ENCODE measurements at places on chromosomes 11 and 22.

DNA sequence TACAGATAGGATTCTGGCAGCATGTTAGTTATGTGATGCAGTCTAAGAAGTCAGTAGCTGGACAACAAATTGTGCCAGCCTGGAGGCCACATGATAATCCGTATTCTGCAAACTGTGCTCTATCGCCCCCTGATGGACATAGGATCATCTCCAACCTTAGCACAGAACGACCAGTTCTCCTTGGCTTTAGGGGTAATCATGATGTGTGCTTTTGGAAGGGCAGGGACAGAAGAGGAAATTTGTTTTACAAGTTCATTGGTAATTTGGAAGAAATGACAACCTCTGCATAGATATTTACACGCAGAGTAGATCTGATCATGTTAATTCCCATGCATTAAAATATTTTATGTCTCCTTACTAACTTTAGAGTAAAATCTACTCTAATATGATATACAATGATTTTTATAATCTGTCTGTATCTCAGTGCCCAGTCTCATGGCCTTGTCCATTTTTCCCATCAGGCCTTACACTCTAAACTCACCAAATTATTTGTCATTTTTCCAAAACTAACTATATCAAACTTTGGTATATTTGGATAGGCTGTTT is 12.1 kb downstream of the OR10D3 start:
- peak; percentile 72 for DNase-seq

- DNase-seq: no peak
These were observed 14.2 kb upstream of the CSRP3 start for GRCh38 chr11:19216021-19216420.

GRCh38 chr11:126343051-126343450 is 12.4 kb upstream of the ST3GAL4 start:
- DNase-seq: no peak

GRCh38 chr11:123580137-123580536 is 74.3 kb downstream of the SCN3B start:
- no peak for DNase-seq

- DNase-seq: no peak
These were observed 83.3 kb downstream of the TRMU start for GRCh38 chr22:46418827-46419226.

DNA sequence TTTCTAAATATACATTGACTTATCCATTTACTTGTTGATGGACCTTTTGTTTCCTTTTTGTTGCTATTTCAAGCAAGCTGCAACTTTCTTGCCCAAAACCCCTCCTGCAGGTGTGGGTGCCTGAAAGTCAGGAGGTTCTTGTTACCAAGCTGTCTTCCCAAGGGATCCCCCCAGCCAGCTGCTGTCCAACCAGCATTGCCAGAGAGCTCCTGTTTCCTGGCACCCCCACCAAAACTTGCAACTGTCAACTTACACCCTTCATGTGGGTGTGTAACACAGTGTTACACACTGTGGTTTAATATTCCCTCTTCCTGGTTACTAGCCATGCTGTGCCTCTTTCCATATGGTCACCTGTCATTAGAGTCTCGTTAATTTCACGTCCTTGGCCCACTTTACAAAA is 1.6 kb upstream of the KRTAP5-1 start:
- DNase-seq: no peak

DNA sequence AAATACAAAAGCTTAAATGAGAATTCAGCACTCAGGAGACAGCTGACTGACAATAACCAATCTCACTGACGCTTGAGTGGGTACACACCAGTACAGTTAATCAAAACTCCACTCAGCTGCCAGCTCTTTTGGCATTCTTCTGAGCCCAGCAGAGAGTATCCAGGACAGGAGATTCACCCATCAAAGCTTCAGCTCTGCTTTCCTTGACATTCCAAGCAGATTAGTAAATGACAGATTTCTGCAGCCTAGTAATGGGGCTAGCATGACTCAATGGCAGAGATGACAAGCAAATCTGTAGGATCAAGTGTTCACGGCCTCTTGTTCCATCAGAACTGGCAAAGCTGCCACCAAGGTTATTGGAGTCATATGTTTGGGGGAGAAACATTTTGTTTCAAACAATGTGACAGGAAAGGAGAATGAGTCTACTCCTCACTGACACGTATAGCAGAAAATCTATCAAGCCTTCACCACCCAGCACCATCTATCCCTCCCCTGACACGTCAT is 420.0 kb downstream of the DYNC2H1 start:
- no peak for DNase-seq

Data from NAMALWA (cell line).